Stimulated activated CD8-positive, alpha-beta memory T cell treated with anti-CD3 and anti-CD28 coated beads, Interleukin-4, amount 100 ng/mL, for 1 hour (primary cell): ENCODE measurements at places on chromosomes 2 and 18.

- DNase-seq: no peak
Measured at GRCh38 chr18:28108814-28109213, 68.1 kb downstream of the CDH2 start.

DNA sequence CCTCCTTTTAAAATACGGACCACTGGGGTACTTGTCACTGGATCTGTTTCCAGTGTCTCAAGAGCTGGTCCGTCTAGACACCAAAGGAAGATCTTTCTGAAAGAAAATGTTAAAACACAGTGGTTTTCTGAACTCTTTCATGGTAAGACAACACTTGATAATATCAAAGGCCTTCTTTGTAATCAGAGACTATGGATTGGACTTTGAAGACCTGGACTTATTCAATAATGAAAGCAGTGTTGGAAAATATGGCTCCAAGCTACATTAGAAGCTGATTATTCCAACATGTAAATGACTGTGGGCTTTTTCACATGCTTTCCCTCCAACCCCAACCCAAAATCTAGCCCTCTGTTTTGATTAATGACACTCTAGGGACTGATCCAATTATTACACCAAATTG lies 329.4 kb upstream of the LYPD1 start:
- DNase-seq: no peak

- DNase-seq: no peak
Measured at GRCh38 chr2:234348081-234348480, 148.8 kb downstream of the ARL4C start.

- no peak for DNase-seq
Measured at GRCh38 chr2:206890926-206891325, 48.4 kb upstream of the CPO start.
